Stimulated activated CD4-positive, alpha-beta T cell treated with anti-CD3 and anti-CD28 coated beads, Interleukin-2, amount 100 ng/mL, for 48 hours (primary cell): ENCODE measurements at places on chromosomes 1 and 21.

GRCh38 chr1:107804741-107805140 lies 160.2 kb downstream of the VAV3 start:
- DNase-seq, result no peak

DNA sequence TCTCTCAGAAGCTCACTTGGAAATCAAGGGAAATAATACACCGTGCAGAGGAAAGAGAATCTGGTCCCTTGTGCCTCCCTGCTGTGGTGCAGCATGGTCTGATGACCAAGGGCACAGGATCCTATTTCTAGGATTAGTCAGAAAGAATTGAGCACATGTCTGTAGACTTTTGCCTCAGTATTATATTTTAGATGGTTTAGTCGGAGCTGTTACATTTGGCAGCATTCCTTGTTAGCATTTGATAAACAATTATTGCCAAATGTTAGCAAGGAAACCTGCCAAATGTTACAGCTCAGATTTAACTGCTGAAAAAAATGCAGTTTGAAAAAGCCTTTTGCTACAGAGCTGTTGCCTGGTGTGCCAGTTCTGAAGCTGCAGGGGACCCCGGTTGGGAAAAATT lies 183.5 kb upstream of the DPYD start:
- no peak for DNase-seq

GRCh38 chr1:51955797-51956527 lies 34.5 kb downstream of the RAB3B start:
- DNase-seq, result no peak

- no peak for DNase-seq
These were observed 21.4 kb downstream of the ACP6 start for GRCh38 chr1:147648933-147649332.

- DNase-seq, result no peak
These were observed 107.4 kb upstream of the ZBTB40 start for GRCh38 chr1:22344329-22344630.
